ENCODE measurements at places on chromosomes 11 and 22.

GRCh38 chr11:33910296-33910957, 18.6 kb upstream of the LMO2 start:
- DNase-seq = no peak

DNA sequence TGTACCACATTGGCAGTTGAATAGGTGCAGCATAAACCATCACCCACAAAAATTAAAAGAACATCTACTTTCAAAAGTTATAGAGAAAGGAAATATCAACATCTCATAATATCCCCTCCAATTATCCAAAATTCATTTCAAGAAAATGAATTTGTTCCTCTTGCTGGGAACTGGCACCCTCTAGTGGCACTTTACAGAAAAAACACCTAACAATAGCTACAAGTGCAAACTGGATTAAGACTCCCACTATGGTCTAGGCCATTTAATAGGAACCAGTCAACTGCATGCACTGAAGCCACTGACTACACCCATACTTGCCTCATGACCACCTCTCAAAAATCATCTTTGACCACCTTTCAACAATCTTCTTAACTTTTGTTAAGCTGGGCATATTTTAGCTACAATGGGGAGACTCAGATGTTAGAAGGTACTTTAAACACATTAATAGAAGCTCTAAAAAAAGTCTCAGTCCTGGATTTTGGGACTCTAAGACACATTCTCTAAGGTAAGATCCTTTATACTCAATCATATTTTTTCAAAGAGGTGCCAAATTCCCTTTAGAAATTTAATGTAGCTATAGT, 17.3 kb downstream of the TRAF6 start:
- peak; percentile 40 for DNase-seq

DNA sequence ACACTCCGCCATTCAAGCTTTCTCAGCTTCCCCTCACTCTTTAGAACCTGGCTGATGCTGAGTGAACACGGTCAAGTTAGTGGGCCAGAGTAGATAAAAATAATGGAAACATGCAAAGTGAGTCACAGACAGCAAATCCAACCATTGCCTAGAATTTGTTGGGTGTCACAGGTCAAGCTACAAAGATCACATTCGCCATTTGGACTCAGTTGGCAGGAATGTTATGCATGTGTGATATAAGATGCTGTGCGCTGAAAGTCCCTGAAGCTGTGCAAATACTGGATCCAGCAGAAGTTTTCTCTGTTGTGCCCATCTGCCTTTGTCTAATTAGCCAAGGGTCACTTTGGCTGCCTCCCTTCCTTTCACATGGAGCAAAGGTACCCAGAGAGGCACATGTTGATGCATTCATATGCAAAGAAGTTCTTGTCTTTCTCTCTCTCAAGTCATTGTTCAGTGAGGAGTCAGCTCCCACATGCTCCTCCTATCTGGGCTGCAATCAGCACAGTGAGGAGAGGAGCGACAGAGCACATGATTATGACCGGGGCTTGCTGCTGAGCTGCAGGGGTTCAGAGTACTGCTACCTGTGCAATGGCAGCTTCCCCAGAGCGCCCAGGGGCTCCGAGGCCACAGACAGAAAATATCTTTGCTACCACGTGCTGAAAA, 39.7 kb downstream of the FLI1 start:
- peak; percentile 48 for DNase-seq

DNA sequence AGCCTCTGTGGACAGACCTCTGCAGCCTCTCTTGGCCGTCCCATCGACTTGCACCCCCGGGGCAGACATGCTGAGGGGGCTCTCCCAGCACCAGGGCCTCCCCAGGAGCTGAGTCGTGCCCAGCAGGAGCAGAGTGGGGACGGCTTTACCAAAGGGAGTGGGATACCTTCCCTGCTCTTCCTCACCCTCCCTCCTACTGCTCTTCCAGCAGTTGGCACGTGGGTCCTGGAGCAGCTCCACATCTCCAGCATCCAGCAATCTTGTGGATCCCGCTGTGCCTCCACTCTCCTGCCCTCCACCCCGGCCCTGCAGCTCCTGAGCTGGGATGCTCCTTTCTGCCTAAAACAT, 854.0 kb downstream of the BRD1 start:
- DNase-seq = no peak

- no peak for DNase-seq
Observed at GRCh38 chr22:25409240-25409639, 155.2 kb upstream of the GRK3 start.

- DNase-seq = no peak
Observed at GRCh38 chr11:77249427-77249826, 52.1 kb downstream of the GDPD4 start.

DNA sequence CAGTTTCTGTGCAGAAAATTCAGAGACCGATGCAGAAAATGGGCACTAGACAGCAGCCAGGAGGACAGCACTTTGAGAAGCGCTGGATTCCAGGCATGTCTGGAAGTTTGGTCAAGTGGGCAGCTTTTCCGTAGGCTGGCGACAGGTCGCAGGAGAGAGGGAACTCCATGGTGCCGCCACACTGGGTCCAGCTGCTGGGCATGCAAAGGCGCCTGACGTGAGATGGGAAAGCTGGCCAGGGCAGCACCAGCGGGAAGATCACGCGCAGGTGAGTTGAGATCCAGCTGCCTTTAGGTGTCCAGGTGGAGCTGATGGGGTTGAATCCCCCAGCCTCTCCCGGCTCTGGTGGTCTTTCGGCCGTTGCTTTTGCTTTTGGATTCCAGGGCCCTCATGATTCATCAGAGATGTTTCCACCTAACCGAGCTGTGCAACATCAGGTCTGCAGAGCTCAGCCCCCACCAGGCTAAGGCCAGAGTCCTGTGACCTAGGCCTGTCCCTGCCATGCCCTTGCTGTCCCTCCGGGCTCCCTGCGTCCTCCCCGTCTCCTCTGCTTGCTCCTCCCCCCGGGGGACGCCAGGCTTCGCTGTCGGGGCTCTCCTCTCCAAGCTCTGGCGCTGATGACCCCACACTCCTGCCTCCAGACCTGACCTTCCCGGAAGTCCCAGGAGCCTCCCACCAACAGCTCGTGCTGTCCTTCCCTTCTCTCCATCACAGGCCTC, 1001.7 kb downstream of the BRD1 start:
- DNase-seq = no peak

GRCh38 chr11:128289048-128289447, 298.3 kb downstream of the ETS1 start:
- DNase-seq = peak; percentile 66

DNA sequence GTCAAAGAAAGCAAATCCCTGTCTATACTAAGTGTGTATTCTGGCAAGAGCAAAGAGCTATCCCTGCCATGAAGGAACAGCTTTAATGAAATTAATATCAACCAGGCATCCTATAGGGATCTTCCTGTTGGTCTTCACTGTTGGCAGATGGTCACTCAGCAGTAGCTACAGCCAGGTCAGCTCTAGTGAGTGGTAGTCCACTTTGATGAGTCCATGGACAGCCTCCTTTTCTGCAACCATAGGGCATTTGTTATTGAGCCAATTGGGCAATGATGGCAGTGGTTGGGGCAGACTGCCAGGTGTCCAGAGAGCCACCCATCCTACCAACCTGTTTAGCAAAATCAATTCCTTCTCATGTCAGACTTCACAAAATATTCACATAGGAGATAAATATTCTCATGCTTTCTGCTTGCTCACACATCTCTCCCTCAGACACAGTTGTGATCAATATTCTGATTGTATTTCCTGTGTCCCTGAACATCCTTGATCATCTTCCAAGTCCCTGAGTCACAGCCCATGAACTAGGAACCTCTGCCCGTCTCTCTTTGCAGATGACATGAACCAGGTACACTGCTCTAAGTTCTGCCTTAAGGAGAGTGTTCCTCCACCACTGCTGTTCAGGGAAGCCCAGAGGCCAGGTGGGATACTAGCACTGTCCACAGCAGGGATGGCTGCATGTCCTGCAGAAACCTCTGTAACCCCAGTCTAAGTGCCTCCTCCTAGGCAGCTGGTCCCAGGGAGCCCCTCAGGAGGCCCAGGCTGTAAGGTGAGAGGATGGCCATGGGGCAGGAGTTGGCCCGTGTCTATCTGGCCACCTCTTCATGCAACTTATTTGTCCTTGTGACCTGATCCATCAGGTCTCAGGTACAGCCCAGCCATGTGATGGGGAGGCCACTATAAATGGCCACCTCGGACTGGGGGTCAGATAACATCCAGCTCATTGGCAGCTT, 74.2 kb upstream of the IGLL5 start:
- no peak for DNase-seq

DNA sequence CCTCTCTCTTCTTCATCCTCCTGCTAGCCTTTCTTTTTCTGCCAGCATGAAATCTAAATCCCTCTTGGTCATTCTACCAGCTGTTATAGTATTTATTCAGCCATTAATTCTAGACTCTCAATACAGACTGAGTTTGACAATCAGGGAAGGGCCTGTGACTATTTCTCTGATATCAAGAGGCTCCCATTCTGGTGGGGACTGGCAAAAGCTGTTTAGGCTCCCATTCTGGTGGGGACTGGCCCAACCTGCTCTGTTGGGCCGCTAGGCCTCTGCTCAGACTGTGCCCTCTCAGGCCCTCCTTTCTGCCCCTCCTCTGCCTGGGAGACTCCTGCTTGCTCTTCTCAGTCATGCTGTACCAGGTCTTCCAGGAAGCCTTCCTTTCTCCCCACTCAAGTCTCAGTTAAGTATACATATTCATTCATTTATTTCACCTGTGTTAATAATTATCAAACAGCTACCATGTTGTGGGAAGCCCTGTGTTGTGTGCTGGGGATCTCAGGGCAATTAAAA, 323.7 kb upstream of the NARS2 start:
- no peak for DNase-seq

- no peak for DNase-seq
Observed at GRCh38 chr11:45174168-45174835, 27.9 kb downstream of the PRDM11 start.

- no peak for DNase-seq
Observed at GRCh38 chr22:49650336-49651241, 177.1 kb downstream of the BRD1 start.

- no peak for DNase-seq
Observed at GRCh38 chr11:120827820-120828219, 196.1 kb upstream of the TBCEL start.

DNA sequence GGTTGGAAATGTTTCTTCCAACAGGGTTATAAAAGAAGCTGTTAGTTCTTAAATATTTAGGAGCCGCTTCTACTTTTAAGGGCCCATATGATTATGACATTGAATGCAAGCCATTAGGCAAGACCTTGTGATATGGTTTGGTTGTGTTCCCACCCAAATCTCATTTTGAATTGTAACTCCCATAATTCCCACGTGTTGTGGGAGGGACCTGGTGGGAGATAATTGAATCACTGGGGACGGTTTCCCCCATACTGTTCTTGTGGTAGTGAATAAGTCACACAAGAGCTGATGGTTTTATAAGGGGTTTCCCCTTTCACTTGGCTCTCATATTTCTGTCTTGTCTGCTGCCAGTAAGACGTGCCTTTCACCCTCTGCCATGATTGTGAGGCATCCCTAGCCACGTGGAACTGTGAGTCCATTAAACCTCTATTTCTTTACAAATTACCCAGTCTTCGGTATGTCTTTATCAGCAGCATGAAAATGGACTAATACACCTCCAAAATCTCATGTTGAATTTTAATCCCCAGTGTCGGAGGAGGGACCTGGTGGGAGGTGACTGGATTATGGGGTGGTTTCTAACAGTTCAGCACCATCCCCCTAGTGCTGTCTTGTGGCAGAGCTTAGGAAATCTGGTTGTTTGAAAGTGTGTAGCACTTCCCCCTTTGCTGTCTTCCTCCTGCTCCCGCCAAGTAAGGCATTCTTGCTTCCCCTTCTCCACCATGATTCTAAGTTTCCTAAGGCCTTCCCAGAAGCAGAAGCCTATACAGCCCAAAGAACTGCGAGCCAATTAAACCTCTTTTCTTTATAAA, 4.3 kb downstream of the CD59 start:
- DNase-seq = peak; percentile 65

- DNase-seq = no peak
Observed at GRCh38 chr11:1565904-1566247, 6.2 kb downstream of the DUSP8 start.

DNA sequence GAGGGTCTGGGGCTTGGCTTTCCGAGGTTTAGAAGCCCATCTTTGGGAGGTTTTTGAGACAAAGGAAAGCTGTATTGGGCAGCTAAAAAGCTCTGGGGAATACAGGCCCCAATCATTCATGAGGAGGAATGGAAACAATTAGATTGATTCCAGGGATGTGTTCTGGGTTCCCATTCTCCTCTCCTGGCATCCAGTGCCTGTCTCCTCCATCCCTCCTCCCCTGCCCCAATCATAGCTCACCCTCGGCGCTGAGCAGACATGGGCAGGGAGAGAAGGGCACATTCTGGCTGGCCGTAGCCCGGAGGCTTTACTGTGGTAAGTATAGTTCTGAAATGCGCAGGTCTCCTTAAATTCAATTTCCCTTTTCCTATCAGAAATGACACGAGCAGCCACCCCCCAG, 42.4 kb downstream of the ABTB2 start:
- no peak for DNase-seq

DNA sequence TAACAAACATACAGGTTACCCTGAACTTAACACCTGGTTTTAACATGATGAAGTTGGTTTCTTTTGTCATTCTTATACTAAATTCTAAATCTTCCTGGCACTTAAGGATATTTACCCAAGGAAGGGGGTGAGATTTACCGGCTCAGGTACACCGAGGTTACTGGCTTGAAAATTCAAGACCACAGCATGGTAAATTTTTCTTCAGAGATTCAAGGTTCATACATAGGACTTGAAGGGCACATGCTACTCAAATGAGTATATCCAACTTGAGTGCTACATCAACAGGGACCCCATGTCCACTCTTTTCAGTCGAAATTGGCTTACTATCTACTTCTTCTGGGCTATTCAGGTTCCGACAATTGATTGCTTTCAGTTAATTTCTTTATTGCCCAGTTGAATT, 12.7 kb downstream of the SERPING1 start:
- DNase-seq = no peak

- no peak for DNase-seq
Observed at GRCh38 chr11:79342236-79342635, 98.6 kb downstream of the TENM4 start.

DNA sequence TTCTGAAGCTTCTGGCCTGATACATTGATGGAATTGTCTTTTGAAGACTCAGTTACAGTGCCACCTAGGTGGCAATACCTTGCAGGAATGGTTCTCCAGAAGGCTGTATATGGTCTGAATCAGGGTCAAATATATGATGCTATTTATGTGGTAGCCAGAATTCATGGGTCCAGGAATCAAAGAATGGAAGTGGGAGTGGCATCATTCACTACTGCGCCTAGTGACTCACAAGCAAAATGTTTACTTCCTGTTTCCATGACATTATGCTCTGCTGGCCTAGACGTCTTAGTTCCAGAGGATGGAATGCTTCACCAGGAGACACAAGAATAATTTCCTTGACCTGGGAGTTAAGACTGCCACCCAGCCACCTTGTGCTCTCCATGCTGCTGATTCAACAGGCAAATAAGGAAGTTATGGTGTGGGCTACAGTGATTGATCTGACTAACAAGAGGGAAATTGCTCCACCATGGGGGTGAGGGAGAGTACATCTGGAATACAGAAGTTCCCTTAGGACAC, 491.8 kb downstream of the ETS1 start:
- no peak for DNase-seq

DNA sequence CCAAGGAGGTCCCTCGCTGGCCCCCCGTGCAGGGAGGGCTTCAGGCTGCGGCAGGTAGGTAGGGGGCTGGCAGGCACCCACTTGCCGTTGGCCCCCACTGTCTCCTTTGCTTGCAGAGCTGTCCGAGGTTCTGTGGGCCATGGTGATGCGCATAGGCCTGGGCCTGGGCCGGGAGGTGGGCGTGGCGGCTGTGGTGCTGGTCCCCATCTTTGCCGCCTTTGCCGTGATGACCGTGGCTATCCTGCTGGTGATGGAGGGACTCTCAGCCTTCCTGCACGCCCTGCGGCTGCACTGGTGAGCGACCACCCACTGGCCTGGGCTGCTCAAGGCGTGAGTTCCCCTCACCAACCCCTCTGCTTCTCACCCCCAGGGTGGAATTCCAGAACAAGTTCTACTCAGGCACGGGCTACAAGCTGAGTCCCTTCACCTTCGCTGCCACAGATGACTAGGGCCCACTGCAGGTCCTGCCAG, 11.6 kb downstream of the TCIRG1 start:
- DNase-seq = no peak
